Dorsolateral prefrontal cortex (tissue), 122 donors: ENCODE measurements at places on chromosomes 3 and 15.

DNA sequence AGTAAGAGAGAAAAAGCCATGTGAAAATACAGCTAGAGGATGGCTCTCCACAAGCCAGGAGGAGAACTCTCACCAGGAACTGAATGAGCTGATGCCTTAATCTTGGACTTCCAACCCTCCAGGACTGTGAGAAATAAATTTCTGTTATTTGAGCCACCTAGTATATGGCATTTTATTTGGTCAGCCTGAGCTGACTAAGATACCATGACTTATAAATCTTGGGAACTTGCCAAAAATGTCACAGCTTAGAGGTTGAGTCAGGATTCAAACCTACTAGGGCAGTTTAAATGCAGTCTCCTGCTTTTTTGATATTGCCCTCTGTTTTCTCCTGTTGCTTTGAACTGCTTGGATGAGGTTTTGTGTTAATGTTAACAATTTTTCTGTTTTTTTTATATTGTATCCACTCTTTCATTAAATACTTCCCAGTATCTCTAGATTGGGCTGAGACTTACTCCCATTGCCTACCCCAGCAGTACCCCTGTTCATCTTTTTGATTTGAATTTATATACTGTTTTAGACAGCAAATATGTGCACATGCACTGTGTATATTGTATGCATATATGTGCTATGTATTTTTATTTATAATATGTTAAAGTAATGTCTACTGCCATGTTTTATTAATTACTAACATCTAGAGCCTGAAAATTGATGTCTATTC is 1223.2 kb downstream of the OTOL1 start:
- no peak for DNase-seq

DNA sequence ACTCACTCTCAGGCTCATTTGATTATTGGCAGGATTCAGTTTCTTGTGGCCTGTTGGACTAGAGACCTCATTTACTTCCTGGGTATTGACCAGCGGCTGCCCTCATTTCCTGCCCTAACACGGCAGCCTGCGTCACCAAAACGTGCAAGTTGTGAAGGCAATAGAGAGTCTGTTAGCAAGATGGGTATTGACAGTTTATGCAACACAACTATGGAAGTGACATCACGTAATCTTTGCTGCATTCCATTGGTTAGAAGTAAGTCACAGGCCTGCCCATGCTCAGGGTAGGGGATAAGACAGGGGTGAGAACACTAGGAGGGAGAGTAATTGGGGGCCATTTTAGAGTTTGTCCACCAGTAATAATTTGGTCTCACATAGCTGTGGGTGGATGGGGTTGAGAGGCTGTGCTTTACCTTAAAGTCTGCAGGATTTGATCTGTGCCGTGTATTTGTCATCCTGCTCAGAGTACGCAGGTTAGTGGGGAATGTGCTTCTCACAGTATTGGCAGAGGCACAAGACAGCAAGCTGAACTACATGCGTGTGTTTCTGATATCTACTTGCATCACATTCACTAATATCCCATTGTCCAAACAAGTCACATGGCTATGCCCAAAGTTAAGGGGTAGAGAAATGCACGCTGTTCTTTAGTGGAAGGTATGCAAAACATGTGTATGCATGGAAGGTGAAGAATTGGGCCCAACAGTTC is 83.3 kb downstream of the EDEM1 start:
- DNase-seq, result no peak

DNA sequence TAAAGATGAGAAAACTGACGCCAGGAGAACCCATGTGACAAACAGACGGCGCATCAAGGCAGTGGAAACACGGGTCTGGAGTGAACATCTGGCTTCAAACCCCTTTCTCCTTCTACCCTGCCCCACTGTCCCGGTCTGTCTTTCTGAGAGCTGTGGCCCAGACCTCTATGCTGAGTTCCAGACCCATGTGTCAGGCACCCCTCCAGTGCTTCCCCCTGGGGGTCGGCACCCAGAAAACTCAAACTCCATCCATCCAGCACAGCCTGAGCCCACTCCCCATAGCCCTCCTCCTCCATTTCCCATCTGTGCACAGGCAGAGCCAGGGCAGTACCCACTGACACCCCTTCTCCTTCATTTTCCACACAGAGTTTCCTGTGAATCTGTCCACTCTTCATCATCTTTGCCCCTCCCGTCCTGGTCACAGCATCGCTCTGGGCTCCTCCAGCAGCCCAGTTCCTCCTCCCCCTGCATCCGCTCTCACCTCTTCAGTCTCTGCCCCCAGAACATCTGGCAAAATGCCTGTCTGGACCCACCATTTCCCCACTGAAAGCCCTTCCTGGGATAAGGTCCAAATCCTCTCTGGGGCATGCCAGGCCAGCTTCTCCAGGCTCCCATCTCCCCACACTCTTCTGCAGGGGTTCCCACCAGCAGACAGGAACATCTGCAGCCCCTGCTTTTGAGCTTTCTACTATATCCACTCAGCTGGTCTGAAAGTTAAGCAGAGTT is 2.9 kb downstream of the FAM240A start:
- DNase-seq, result no peak

- no peak for DNase-seq
These were observed 788.7 kb upstream of the DPPA4 start for GRCh38 chr3:110126065-110126464.
